AG04450 (cell line): ENCODE measurements at places on chromosomes 12 and 14.

- peak; percentile 23 for DNase-seq
Observed at GRCh38 chr14:60565211-60565610, 56.3 kb downstream of the SIX6 start.

GRCh38 chr12:102643879-102644575 is 163.7 kb upstream of the IGF1 start:
- DNase-seq: no peak

- DNase-seq: no peak
Observed at GRCh38 chr14:103530390-103530789, 1.4 kb downstream of the TRMT61A start.

DNA sequence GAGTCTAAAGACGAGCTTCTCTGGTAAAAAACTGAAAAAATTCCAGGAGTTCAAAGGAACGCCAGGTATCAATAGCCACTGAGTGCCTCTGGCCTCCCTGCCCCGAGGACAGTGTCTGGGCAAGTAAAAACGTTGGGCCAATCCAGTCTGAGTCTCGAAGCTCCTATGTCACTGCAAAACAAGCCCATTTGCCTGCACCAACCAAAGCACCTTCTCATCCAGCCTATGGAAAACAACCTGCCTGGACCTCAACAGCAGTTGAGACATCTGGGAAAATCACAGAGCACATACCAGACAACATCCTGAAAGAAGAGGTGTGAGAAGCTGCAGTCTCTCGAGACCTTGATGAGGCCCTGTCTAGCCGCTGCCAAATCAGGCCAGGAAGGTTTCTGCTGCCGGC is 56.6 kb downstream of the RNF34 start:
- no peak for DNase-seq

DNA sequence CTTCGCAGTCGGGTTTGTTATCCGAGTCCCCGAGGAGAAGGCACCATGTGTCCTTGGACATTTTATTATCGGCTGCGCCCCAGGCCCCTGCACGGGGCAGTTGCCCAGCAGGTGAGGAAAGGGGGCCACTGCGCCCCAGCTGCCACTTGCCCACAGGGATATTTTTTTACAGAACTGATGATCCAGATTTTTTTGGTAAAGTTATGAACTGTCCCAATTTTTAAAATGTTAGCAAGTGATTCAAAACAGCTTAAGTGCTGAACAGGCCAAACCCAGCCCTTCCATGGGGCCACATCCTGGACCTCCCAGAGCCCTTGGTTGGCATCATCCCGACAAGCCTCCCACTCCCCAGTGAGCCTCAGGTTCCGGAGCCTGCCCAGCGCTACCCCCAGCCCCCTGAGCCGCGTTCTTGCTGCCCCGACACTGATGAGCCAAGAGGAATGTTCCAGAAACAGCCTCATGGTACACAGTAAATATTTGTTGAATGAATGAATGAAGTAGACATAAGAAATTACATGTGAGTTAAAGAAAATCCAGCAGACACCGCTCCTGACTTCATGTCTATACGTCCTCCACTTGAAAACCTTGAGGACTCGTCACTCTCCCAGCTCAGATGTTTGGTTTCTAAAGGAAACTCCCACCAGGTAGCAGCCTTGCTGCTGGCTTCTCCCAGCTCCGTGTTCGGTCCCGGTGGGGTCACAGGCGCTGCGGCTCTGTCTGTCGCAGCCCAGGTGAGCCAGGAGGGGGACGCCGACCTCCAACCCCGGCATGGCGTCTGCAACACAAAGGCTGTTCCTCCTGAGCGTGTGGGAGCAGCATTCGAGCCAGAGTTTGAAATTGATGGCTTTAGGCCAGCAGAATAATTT is 88.5 kb downstream of the ADGRD1 start:
- no peak for DNase-seq
